ENCODE measurements at places on chromosomes 1 and 21. TPM values are rescaled to one million over a fixed set of nuclear protein-coding genes. Genes with fewer than 3 reads are reported as not detected.

RGS2 gene
- total RNA-seq = 42.5 TPM

DNA sequence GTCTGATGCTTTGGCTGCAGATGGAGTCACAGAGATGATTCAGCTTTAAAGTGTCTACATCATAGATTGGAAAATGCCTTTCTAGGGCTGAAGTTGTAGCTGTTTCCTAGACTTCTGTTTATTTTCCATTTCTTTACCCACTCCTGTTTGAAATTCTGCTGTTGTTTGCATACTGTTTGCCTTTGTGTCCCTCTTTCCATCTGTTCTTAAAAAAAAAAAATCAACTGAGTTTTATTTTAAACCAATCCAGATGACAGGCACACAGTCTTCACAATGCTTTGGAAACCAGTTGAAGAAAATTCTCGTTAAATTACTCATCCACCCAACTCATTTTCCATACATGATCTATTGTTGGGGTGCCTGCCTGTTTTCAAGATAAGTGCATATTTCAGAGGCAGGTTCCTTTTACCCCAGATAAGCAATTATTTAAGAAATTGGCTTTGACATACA, 245.9 kb downstream of the DISC1 start:
- no peak for DNase-seq

- no peak for DNase-seq
These were observed 596 bp downstream of the ITGB2 start for GRCh38 chr21:44919913-44920693.

TCHH gene
- 0.13 TPM for total RNA-seq

DNA sequence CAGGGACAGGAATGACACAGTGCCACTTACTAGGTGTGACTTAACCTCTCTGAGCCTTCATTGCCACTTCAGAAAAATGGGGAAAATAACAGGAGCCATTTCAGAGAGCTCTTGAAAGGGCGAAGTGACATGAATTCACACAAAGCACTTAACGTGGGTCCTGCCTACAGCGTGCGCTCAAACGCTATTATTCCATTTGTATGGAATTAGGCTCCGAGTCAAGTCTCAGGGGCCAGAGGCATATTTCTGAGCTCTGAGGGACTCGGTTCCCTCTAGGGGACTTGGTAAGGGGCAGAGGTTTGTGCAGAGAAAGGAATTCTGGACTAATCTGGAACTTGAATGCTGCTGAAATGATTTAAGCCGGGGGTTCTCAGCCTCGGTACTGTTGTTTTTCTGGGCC, 14.1 kb downstream of the DRAXIN start:
- no peak for DNase-seq

SPATA6 gene
- total RNA-seq = 70.3 TPM

GRCh38 chr1:182682898-182683501, 1.4 kb downstream of the RGS8 start:
- DNase-seq = no peak

PCAT6 gene
- 1.2 TPM for total RNA-seq
